Mesenteric fat pad (tissue), 1 donor: ENCODE measurements at places on chromosomes 13 and 19. TPM values are rescaled to one million over a fixed set of nuclear protein-coding genes. Genes with fewer than 3 reads are reported as not detected.

GRCh38 chr13:66992183-66992582, 238.0 kb downstream of the PCDH9 start:
- no peak for DNase-seq

GRCh38 chr19:58516246-58516836, 3.3 kb downstream of the ZBTB45 start:
- no peak for DNase-seq

GRCh38 chr19:42850981-42851717, 28.4 kb downstream of the PSG1 start:
- DNase-seq = no peak

GRCh38 chr13:41137241-41137640, 4.6 kb upstream of the KBTBD6 start:
- no peak for DNase-seq

DNA sequence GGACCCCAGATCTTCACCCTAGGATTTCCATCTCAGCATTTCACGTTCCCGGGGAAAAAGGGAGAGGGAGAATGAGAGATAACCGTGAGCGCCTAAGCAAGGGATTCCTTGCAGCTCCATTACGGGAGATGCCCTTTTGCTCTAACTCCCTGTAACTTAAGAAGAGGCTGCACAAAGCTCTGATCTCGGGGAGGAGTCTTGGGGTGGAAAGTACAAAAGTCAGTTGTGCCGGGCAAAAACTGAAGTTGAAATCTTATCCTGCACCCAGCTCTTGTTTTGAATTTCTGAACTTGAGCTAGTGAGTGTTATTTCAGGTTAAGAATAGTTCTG, 256.4 kb upstream of the SOX21 start:
- DNase-seq = no peak

DNA sequence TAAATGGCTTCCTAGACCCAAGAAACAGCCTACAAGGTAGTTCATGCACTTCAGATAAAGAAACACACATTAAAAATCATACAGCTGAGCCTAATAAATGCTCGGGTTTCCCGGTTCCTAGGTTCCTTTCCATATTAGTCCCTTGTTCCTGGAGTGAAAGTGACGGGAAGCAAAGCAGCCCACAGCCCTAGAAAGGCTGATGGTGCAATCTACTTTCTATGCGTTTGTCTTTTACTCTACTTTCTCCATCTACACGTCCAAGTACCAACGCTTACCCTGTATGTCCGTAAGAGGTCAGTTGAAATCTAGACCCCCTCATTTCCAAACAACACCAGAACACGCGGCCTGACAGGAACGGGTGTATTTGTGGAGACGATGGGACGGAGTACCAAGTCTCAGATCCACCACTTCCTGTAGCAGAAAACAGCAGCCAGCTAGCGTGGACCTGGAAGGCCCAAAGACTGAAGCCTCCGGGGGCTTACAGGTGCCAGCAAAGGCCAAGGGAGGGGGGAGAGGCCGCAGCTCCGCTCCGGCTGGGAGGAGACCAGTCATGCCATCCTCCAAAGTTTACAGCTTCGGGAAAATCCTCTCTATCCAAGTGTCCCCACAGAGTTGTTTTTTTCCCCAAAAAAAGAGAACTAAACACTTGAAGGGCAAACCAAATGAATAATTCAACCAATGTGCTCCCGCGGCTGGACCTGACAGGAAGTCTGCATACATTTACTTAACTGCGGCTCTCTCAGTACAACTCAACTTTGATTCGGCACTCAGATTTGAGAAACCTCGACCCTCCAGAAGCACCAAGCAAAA, 34.1 kb downstream of the STK24 start:
- DNase-seq = no peak

- no peak for DNase-seq
These were observed 176.8 kb downstream of the ZNF737 start for GRCh38 chr19:20388706-20389225.

- DNase-seq = no peak
These were observed 3.6 kb upstream of the F2RL3 start for GRCh38 chr19:16885166-16885565.

DNA sequence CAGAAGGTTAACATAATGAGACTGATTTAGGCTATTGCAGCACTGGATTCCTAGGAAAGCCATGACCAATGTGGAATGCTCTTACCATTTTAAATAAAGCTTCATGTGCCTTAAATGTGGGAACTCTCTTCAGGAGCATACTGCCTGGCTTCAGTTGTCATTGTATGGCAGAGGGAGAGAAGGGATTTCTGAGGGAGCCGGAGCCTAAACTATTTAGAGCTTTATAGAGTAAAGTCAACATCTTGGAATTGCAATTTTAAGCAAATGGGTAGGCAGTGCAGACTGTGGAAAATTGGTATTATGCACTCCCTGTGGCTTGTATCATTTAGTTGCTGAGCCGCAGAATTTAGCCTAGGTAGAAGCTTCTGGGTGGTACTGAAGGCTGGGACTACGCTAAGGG, 2041.4 kb downstream of the PCDH9 start:
- DNase-seq = no peak

GRCh38 chr13:113207890-113208420, 514 bp downstream of the PCID2 start:
- no peak for DNase-seq

- DNase-seq = no peak
These were observed 28.1 kb upstream of the ZNF527 start for GRCh38 chr19:37342753-37343152.

- no peak for DNase-seq
These were observed 178.3 kb downstream of the EFNB2 start for GRCh38 chr13:106357198-106357597.

- no peak for DNase-seq
These were observed 1781.7 kb upstream of the PRR20A start for GRCh38 chr13:55359067-55359466.

- DNase-seq = no peak
These were observed 9.0 kb downstream of the COL4A1 start for GRCh38 chr13:110297766-110298504.

- no peak for DNase-seq
These were observed 12.2 kb downstream of the ZNF296 start for GRCh38 chr19:45063851-45064801.

GRCh38 chr13:60334310-60334709, 62.7 kb upstream of the TDRD3 start:
- DNase-seq = no peak

GRCh38 chr13:99406799-99407201, 94.5 kb upstream of the TM9SF2 start:
- peak; percentile 62 for DNase-seq

The ERICH6B gene
- not detected for total RNA-seq

The HSPB6 gene
- total RNA-seq = 506 TPM

The TNFRSF19 gene
- 1.5 TPM for total RNA-seq

The PLK5 gene
- total RNA-seq = not detected

The ZNF440 gene
- total RNA-seq = 12.2 TPM

The NAPSA gene
- 0.22 TPM for total RNA-seq

The BEST2 gene
- not detected for total RNA-seq

The LNX2 gene
- total RNA-seq = 4.0 TPM
